ENCODE measurements at places on chromosomes 13 and 19. TPM values are rescaled to one million over a fixed set of nuclear protein-coding genes. Genes with fewer than 3 reads are reported as not detected.

ZFR2 gene
- not detected for total RNA-seq

DNA sequence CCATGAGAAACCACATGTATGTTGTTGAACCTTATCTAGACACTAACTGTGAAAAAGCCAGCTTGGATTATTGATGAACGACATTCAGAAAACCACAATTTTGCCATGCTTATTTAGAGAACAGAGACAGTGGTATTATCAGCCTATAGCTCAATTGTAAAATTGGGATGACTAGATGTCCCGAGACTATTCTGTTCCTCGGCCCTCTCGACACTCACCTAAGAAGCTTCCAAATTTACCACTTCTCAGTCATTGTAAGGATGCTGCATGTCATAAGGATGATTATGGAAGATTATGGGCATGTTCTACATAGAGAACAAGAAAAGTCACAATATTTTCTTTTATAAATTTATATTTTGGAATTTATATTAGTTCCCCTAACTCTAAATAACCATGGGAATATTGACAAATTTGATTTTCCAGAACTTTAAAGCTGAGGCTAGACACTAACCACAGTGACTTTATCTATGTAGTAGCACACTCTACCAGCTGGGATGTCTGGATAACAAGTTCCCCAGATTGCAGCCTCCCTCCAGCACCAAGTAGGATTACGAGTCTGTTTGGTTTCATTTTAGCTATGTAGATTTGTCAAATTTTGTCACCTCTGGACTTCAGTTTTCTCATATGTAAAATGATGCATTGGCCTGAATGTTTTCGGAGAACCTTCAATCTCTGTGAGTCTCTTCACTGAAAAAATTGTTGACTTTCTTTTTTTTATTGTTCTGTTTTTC lies 513.6 kb downstream of the IRS2 start:
- no peak for DNase-seq

ZNF627 gene
- total RNA-seq, result 18.3 TPM

HOMER3 gene
- total RNA-seq, result 68.8 TPM

PCDH17 gene
- total RNA-seq, result 0.62 TPM
